Hematopoietic multipotent progenitor cell (in vitro differentiated cells): ENCODE measurements at places on chromosomes 3 and 15. TPM values are rescaled to one million over a fixed set of nuclear protein-coding genes. Genes with fewer than 3 reads are reported as not detected.

DNA sequence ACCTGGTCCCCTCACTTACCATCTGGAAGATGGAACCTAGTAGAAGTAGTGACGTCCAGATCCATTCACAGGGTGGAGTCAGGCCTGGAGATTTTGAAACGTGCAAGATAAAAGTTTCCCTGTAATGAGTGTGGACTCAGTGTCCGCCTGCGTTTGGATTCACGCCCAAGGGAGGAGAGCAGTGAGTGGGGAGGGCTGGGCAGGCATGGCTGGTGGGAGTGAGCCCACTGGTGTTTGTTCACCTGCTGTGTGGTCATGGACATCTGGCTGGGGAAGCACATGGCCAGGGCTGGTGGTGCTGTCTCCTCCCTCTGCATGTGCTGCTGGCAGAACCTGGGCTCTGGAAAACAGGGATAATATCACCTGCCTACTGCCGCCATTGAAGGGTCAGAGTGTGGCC, 37.0 kb downstream of the RLBP1 start:
- no peak for DNase-seq

The NR2F2 gene
- not detected for total RNA-seq

The ESYT3 gene
- 0.54 TPM for total RNA-seq

GRCh38 chr3:27568393-27568792, 84.2 kb upstream of the SLC4A7 start:
- no peak for DNase-seq

DNA sequence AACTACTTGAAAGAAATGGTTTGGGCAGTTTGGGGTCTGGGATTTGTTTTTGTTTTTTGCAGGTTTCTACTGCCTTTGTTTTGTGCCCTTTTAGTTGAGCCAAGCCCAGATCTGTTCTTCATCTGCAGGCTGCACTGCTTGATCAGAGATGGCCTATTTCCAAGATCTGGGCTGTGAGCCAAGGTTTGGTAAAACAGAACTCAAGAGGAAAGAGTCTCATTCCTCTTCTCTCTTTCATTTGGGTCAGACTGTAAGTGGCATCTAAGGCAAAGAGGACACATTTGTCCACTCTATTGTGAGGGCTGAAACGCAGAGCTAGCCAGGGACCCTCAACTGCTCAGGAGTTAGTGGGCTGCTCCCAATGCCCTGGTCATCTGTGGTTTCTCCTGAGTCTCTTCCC, 104.4 kb upstream of the UBE3A start:
- DNase-seq = no peak

The MEX3B gene
- 29.4 TPM for total RNA-seq

The APBA2 gene
- total RNA-seq = 7.5 TPM

GRCh38 chr3:157544501-157545130, 41.4 kb upstream of the VEPH1 start:
- no peak for DNase-seq

GRCh38 chr15:98815207-98815606, 166.9 kb downstream of the IGF1R start:
- no peak for DNase-seq

- peak; percentile 41 for DNase-seq
Measured at GRCh38 chr3:129934234-129935123, 40.0 kb upstream of the TRH start.

The SLC15A2 gene
- 6.7 TPM for total RNA-seq

The CFAP100 gene
- total RNA-seq = not detected

- no peak for DNase-seq
Measured at GRCh38 chr15:29021857-29022256, 136.1 kb downstream of the APBA2 start.

The SLC2A2 gene
- total RNA-seq = not detected

GRCh38 chr15:77568014-77568972, 64.4 kb downstream of the LINGO1 start:
- no peak for DNase-seq

DNA sequence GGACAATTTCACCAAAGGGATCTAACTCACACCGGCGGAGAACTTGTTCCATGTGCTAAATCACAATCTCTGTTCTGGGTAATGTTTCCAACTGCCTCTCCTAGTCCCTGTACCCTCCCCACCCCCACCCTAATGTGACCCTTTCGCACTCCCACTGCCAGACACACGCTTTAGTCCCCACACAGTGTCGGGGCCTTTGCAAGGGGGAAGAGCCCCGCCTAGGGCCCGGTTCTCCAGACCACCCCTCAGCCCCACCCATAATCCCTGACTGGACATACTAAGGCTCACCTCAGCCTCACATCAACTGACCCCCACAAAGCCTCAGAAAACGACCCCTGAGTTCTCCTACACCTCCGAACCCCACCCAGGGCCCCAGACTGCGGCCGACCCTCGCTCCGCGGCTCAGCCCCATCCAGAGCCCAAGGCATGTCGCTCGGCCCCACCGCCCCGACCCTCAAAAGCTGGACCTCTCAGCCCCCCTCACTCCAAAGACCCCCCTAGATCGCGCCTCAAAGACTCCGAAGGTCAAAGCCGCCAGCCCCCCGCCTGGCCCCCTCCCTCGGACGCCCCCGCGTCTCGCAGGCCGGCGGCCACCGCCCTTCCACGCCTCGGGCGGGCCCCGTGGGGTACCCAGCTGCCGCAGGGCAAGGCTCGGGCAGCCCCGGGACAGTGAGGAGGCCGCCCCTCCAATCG, 72.0 kb upstream of the MAP4 start:
- no peak for DNase-seq

DNA sequence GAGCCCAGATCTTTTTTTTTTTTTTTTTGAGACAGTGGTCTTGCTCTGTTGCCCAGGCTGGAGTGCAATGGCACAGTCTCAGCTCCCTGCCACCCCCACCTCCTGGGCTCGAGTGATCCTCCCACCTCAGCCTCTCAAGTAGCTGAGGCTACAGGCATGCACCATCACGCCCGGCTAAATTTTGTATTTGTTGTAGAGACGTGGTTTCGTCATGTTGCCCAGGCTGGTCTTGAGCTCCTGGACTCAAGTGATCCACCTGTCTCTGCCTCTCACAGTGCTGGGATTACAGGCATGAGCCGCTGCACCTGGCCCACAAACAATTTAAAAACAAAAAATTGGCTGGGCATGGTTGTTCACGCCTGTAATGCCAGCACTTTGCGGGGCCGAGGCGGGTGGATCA, 22.6 kb upstream of the SLC6A6 start:
- DNase-seq = no peak

DNA sequence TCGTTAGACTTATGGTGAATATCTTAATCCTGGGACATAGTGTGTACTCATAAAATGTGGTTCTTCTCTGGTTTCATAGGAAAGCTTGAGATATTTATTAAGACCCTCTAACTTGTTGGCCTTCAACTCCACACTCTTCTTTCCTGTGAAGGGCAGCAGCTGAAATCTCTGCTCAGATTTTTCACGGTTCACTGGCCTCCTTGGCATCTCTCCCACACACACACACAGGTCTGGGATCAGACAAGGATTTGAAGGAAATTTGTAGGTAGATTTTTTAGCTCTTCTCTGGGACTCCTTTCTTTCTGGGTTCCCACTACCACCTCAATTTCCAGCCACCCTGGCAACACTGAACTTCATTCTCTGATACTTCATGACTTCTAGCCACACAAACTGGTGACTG, 70.2 kb downstream of the MYRIP start:
- no peak for DNase-seq

DNA sequence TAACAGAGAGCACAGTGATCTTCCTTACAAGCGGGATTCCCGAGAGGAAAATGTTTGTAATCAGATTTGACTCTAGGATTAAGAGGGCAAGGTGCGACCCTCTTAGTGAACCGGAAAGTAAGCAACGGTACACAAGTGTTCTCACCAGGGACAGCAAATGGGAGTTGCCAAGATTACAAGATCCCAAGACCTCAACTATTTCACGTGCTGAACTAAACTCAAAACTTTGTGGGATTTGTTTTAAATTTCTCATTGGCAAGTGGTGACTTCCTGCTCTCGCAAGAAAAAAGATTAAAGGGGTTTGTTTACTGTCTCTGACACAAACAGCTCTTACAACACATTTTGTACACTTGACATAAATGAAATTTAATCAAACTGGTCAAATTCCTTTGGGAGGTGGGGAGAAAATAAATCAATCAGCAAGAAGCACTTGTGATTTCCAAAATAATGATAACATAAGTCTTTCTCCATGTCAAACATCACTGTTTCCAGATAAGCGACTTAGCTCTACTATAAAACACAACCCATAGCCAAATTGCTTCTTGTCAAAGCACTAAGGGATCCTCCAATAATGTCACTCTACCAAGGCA, 2.2 kb upstream of the PGPEP1L start:
- no peak for DNase-seq

The RTP4 gene
- total RNA-seq = 7.3 TPM

DNA sequence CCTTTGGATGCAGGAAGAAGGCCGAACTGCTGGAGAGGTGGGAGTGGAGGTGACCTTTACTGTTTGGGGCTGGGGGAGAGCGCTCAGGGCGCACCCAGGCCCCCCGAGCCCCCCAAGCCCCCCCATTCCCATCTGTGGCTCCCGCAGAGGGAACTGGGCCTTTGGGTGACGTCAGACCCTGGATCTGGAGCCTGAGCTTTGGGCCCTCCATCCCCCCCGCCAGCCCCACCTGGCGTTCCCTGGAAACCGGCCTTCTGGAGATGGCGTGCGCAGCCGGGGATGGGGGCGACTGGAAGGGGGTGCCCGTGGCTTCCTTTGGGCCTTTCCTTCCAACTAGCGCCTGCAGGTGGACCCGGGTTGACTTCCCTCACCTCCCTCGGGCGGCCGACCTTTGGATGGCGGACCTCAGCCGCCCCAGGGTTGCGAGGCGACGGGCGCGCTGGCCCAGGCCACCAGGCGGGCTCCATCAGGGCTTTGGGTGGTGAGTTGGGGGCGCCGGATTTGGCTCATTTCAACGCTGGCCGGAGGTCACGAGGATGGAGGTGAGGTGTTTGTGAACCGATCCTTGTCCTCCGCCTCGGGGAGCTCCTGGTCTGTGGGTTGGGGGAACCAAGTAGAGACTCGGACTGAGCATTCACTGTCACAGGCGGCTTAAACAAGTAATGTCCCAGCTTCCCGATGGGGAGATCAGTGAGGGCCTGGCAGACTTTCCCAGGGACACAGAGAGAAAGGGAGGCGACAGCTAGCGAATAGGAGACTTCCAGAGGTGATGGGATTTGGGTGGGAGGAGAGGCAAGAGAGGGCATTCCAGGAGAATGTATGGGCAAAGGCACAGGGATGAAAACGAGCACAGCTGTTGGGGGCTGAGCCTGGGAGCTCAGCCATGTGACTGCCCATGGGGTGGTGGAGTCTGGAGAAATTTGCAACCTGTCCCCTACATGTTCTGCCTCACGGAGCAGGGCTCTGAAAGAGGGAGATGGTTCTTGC, 709 bp downstream of the SCAMP5 start:
- DNase-seq = no peak

DNA sequence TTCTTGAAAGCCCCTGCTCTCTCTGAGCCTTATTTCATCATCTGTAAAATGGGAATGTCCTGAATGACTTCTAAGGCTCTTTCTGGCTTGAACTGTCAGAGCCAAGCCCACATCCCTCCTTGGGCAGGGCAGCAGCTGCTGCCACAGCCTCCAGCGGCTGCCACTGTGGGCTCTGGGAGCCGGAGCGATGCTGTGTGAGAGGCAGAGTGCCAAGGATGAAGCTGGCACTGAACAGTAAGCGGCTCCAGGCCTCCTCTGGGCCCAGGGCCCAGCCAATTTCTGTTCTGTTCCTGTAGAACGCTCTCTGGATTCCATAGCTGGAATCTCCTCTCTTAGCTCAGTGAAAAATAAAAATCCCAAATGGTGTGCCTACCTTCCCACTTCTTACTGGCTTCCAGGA, 4.4 kb downstream of the CPLX3 start:
- DNase-seq = no peak

DNA sequence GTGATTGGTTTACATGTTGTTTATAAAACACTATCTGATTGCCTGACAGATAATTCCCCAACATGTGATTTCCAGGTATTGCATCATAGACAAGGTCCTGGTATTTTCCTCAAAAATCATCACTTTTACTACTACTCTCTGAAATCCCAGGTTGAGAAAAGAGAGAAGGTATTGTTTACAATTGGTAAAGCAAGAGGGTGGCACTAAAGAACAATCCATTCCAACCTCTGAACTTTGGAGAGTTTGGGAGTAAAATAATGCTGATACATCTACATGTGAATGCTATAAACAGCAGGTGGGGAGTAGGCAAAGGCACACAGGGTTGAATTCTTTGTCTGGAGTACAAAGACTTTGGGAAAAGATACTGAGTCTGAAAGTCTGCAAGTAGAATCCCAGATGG, 134.2 kb downstream of the WDR72 start:
- no peak for DNase-seq

- peak; percentile 6 for DNase-seq
Measured at GRCh38 chr15:38017721-38018120, 83.3 kb downstream of the TMCO5A start.
